ENCODE measurements at places on chromosomes 4 and X.

GRCh38 chr4:75940692-75941253 is at the start of gene NAAA:
NAAA (minus strand) TSS chr4:75941013; CDS start chr4:75940949, 64 bp downstream.
- peak within 1 kb of the TSS; percentile 89 for H3K27ac ChIP-seq
- H3K4me3 ChIP-seq = peak within 1 kb of the TSS; percentile 94
- peaks cover 18% of the 10 kb centered on the region for H3K4me1 ChIP-seq
- peak; percentile 88 for DNase-seq
- no peaks in the 10 kb centered on the region for H3K27me3 ChIP-seq

- no peak overlapping the region for H3K27ac ChIP-seq
- no peaks in the 10 kb centered on the region for H3K4me1 ChIP-seq
- DNase-seq = no peak
- no peaks in the 10 kb centered on the region for H3K36me3 ChIP-seq
- H3K27me3 ChIP-seq = no peaks in the 10 kb centered on the region
Measured at GRCh38 chr4:63371001-63371400, 1038.2 kb downstream of the TECRL start.

GRCh38 chrX:21838937-21839333 is 482 bp upstream of the MBTPS2 start:
- H3K4me3 ChIP-seq = peak overlapping the region; percentile 86
- peak overlapping the region; percentile 90 for H3K27ac ChIP-seq
- no peaks in the 10 kb centered on the region for H3K27me3 ChIP-seq
- H3K36me3 ChIP-seq = peaks cover 3% of the 10 kb centered on the region
- peaks cover 15% of the 10 kb centered on the region for H3K4me1 ChIP-seq

GRCh38 chrX:42495139-42495538 is 282.8 kb downstream of the PPP1R2C start:
- H3K27ac ChIP-seq = no peak overlapping the region
- no peaks in the 10 kb centered on the region for H3K27me3 ChIP-seq
- H3K4me1 ChIP-seq = no peaks in the 10 kb centered on the region
- no peak overlapping the region for H3K4me3 ChIP-seq
- no peaks in the 10 kb centered on the region for H3K36me3 ChIP-seq
- no peak for DNase-seq

DNA sequence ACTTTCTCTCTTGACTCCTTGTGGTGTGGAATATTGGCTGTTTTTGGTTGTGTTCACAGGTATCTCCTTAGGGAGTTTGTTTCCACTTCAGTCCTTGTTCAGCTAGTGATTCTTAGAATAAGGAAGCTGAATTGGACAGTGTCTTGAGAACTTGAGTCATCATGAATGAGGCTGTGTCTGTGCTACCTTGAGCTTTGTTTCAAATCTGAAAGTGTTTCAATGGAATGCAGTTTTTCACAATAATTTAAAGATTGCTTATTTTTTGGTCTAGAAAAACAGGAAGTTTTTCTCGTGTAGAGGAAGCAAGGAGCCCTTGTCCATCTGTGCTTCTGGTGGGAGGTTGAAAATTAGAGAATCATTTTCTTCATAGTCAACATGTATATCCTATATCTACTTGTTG is 76.5 kb downstream of the ZNF518B start:
- H3K27ac ChIP-seq = no peak overlapping the region
- no peak for DNase-seq
- H3K36me3 ChIP-seq = no peaks in the 10 kb centered on the region
